ENCODE measurements at places on chromosomes 7 and 10.

DNA sequence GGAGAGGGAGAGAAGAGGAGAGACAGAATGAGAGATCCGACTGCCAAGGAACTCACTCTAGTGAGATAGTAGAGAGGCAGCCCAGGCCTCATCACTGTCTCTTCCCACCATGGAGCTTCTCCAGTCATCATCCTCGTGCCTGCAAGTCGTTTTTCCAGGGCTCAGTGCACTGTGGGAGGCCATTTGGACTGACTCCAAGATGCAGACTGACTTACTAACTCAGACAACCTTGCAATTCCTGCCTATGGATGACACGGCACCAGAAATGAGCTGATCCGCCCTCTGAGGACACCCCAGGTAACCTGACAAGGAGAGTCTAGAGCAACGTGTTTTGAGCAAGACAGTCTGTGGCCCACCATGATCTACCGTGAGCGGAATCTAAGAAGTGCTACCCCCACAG is 154.9 kb downstream of the GLI3 start:
- no peak for DNase-seq

DNA sequence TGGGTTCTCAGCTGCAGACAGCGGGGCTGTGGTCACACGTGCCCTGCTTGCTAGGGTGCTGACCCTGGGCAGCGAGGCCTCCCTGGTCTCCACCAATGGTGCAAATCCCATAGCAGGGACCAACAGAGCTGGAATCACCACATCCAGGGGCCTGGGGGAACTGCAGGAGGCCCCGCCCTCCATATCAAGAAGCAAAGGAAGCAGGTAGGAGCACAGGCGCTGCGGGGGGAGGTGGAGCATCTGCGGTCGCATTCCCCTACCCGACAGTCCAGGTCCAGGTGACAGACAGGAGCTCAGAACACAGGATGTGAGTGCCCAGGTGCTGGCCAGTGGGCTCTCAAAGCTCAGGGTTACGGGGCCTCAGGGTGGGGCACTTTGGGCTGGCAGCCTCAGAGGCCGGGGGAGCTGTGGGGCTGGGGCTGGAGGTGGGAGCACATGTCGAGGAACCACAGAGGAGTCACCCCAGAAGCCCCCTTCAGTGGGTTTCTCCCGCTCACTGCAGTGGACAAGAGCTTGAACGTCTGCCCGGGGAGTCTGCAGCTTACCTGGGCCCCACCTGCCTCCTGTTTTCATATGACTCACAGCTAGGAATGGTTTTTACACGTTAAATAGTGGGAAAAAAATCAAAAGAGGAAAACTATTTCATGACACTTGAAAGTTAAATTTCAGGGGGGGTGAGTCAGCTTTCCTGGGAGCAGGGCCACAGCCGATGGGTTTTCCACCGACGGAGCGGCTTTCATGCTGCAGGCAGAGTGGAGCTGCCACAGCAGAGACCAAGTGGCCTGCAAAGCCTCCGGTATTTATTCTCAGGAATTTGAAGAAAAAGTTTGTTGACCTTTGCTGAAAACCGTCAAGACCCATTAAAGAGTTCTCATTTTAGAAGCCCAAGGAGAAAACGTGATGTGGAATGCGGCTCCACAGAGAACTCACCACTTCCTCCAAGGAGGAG is 148.7 kb upstream of the PPP2R2D start:
- no peak for DNase-seq

DNA sequence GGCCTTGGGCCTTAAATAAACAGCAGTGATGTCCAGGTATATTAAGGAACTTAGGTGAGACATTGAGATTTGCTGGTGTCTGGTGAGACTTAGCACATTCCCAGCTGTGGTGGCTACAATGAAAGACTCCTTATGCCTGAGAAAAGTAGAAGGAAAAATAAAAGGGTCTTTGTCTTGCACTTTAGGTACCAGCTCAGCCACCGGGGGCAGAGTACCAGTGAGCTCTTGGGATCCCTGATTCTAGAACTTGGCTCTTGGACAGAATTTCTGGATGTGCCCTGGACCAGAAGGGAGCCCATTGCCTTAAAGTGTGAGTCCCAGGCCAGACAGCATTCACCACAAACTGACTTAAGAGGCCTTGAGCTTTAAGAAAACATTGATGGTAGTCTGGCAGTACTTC is 1038.7 kb downstream of the SORCS3 start:
- DNase-seq = no peak

- DNase-seq = no peak
Measured at GRCh38 chr10:79353726-79354125, 6.5 kb downstream of the PPIF start.

DNA sequence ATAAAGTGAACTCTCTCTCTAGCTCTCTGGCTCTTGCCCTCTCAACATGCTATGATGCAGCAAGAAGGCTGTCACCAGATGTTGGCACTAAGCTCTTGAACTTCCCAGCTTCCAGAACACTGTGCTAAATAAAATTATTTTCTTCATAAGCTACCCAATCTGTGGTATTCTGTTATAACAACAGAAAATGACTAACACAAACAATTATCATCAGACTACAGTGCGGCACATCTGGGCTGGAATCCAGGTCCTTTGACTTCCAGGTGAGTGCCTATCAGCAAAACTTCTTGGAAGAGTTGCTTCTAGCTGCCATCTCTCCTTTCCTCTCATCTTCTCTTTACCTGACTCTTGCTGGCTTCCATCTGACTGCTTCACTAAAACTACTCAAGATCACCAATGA is 20.4 kb downstream of the HTR7 start:
- DNase-seq = no peak

DNA sequence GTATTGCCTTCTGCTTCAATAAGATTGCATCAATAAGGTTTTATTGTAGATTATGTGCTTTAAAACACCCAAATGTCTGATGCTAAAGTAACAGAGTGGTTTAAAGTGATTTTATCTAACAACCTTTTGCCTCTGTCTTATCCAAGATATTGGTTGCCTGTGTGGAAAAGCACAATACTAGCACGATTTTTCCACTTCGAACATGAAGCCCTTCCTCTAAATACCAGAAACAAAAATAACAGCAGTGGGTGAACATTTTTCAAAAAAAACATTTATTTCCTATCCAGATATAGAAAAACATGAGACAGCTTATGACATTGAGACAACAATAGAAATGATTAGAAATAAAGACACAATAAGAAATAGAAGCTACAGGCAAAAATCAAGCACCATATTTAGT is 59.5 kb upstream of the MDFIC start:
- DNase-seq = no peak

GRCh38 chr7:115749924-115750323 is 280.6 kb downstream of the TFEC start:
- no peak for DNase-seq

DNA sequence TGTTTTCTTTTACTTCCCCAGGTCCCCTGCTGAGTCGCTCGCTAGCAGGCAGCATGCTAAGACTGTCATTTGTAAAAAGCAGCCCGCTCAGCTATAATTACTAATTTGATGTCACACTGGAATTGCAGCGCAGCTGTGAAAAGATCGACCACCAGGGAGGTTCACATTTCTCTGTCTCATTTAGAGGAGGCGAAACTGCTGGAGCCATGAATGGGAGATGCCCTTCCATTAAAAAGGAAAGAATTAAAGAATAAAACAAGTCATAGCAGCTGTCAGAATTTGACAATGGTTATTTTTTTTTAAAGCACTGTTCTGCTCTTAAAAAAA is 153.5 kb downstream of the PIP4K2A start:
- no peak for DNase-seq

DNA sequence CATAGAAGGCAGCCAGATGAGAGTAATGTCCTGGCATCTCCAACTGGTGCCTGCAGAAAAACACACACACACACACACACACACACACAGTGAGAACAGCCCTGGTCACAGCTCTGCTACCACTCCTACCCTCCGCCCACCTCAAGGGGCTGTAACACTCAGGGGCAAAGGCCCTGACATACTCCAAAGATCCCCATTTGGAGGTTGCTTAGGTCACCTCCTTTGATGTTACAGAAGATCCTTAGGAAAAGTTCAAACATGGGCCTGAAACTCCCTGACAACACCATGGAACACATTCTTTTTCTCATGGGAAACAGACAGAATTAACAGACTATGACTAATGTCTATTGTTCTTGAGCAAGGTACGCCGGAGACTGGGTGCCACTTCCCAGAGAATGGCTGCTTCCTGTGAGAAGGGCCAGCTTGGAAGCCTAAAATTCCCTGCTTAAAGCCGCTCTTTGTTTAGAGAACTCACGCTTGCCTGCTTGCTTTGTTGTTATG is 27.7 kb downstream of the DENND11 start:
- DNase-seq = no peak

- DNase-seq = peak; percentile 5
Measured at GRCh38 chr7:155533827-155534690, 12.3 kb downstream of the CNPY1 start.

GRCh38 chr10:133260895-133261725 is 15.6 kb downstream of the ADAM8 start:
- DNase-seq = peak; percentile 52

- DNase-seq = no peak
Measured at GRCh38 chr10:83945982-83946718, 193.2 kb upstream of the GHITM start.

- DNase-seq = peak; percentile 94
Measured at GRCh38 chr7:92528188-92528957, at the start of the genes PEX1 and RBM48. Gene PEX1 (minus strand): TSS chr7:92528520. CDS start chr7:92528435, 85 bp downstream. Gene RBM48 (plus strand): TSS chr7:92528795. CDS start chr7:92528814, 19 bp downstream.

- DNase-seq = no peak
Measured at GRCh38 chr7:38632411-38632810, 1.2 kb upstream of the AMPH start.

- no peak for DNase-seq
Measured at GRCh38 chr7:124992851-124993562, 63.4 kb upstream of the POT1 start.

DNA sequence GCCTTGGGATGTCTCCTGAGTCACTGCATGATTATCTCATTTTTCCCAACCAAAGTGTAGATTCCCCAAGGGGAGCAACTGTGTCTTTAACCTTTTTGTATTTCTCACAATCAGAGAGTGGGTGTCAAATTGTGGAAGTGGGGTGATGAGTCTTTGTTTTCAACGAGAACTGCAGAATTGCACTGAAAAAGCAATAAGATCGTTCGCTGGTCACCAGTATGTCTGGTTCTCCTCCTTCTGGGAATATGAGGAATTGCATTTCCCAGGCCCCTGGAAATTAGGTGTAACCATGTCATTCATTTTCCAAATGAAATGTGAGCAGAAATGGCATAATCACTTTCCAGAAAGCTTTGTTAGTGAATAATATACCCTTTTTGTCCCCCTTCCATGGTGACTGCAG is 326.9 kb downstream of the GPAM start:
- DNase-seq = no peak

GRCh38 chr10:8950978-8951377 is 896.5 kb downstream of the GATA3 start:
- DNase-seq = no peak

- DNase-seq = no peak
Measured at GRCh38 chr7:41193738-41194282, 509.1 kb downstream of the INHBA start.

DNA sequence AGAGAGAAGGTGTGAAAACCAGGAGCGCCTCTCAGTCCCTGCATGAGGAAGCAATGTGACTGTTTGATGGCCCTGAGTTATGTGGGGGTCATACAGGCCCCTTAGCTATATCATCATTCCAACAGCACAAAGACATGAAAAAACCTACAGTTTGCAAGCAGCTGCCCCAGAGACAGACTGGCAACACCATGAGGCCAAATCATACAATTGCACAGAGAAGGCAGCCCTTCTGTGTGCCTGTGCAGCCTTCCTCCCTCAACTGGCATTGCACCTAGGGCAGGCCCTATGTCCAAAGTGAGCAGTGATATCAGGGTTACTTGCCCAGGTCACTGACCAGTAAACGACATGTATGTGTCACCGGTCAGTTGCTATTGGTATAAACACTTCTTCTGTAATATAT is 41.6 kb downstream of the GPRIN2 start:
- DNase-seq = no peak

DNA sequence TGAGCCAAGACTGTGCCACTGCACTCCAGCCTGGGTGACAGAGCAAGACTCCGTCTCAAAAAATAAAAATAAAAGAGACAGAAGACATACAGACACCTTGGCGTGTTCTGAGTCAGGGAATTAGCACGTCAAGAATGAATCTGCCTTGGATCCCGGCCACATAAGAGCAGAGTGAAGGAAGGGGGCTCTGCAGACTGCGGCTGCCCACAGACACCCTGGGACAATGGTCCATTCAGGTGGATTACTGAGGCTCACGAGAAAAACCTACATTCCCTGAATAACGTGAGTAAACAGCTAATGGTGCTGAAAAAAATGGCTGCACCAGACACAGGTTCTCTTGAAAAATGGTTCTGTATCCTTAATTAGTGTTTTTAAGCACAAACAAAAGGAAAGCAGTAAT is 100.1 kb upstream of the FGFR2 start:
- no peak for DNase-seq

GRCh38 chr10:86253091-86254072 is 113.2 kb downstream of the GRID1 start:
- DNase-seq = no peak

GRCh38 chr10:80194373-80195045 is 10.8 kb downstream of the ANXA11 start:
- DNase-seq = no peak

GRCh38 chr10:78985973-78986818 is 82.6 kb upstream of the ZMIZ1 start:
- no peak for DNase-seq

- DNase-seq = no peak
Measured at GRCh38 chr7:75650681-75651080, 88.1 kb downstream of the HIP1 start.

DNA sequence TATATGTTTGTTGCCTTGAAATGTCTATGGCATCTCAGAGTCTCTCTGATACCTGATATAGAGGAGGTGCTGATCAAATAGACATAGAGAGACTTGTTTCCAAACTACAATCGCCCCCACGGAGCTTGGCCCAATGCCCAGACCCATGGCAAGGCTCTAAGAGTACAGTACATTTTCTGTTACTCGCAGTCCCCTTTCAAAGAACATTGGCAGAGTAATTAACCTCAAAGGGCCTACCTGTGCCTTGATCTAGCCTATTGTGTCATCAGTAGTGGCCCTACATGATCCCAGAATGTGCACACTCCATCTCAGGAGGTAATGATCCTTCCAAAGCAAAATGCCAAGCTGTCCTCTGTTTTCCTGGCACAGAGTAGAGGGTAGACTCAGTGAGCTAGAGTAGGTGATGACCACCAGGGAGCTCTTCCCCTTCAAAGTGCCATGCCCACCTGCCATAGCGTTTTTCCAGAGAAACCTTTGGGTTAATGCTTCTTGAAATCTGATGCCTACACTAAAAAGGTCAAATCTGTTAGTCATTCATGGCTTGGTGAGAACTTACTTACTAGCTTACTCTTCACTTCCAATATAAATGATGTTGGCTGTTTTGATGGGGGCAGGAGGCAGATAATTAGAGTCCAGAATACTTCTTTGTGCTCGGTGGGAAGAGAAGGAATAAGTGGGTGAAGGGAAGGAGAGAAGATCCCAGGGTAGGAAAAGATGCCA is 41.2 kb upstream of the ACSL5 start:
- DNase-seq = no peak
